Aorta (tissue), 5 donors: ENCODE measurements at places on chromosomes 11 and 22.
A peak's percentile ranks its signal among the peaks of the same experiment; 100 is the strongest.

DNA sequence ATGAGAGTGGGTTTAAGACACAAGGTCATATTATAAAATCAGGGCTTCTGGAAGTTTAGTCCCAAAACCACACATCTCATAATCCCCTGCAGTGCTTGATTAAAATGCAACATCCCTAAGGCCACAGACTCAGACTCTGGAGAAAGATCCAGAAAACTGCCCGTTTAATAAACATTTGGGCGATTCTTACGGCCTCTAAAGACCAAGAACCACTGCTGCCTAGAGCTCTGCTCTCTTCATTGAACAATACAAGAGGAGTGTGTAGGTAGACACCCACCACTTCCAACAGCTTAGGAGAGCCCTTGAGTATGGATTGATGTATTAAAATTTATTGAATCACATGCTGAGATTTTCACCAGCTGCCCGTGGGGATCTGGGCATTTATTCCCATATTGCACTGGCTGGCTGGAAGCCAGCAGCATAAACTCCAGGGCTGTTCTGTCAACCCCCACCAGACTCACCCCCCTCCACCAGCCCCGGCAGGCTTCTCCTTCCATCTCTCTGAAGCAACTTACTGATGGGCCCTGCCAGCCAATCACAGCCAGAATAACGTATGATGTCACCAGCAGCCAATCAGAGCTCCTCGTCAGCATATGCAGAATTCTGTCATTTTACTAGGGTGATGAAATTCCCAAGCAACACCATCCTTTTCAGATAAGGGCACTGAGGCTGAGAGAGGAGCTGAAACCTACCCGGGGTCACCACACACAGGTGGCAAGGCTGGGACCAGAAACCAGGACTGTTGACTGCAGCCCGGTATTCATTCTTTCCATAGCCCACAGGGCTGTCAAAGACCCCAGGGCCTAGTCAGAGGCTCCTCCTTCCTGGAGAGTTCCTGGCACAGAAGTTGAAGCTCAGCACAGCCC is 749 bp upstream of the BEST1 start:
- DNase-seq: peak; percentile 87

DNA sequence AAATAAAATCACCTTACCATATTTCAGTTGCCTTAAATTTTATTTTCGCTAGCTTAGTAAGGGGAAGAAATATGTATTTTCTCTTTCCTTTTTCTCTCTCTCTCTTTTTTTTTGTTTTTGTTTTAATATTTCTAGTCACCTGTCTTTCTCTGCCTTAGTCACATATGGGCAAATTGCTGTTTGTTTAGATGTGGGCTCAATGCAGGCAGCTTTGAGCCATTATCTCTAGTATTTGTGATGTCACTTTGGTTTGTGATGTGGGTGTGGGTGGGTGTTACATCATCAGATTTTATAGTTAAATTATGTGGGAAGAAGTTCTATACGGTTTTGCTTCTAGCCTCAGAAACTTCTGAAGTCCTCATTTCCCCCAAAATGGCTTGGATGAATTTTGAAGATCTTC is at the start of gene C22orf31:
C22orf31 (minus strand) TSS at position 59 of the 400 bp plus-strand sequence; CDS start at position 20, 39 bp downstream.
- DNase-seq: no peak

GRCh38 chr22:42134100-42135020 is 3.8 kb upstream of the CYP2D6 start:
- no peak for DNase-seq

GRCh38 chr11:1844221-1845094 is 5.7 kb downstream of the TNNI2 start:
- DNase-seq: no peak

DNA sequence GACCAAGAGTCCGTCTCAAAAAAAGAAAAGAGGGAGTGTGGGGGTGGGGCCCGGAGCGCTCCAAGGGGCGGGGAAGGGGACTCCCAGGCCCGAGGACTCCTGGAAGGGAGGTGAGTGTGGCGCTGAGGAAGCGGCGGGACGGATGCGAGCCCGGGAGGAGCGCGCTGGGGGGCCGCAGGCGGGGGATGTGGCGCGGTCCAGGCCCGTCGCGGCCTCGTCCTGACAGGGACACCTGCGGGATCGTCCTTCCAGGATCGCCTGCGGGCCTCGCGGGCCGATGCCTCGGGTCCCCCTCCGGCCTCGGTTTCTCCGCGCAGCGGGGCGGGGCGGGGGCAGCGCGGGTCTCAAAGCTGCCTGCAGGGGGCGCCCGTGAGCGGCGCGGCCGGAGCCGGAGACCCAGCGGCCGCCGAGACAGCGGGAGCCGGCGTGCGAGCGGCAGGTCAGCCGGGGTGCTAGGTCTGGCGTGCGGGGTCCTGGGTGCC is 3.8 kb upstream of the ADORA2A start:
- DNase-seq: peak; percentile 76

DNA sequence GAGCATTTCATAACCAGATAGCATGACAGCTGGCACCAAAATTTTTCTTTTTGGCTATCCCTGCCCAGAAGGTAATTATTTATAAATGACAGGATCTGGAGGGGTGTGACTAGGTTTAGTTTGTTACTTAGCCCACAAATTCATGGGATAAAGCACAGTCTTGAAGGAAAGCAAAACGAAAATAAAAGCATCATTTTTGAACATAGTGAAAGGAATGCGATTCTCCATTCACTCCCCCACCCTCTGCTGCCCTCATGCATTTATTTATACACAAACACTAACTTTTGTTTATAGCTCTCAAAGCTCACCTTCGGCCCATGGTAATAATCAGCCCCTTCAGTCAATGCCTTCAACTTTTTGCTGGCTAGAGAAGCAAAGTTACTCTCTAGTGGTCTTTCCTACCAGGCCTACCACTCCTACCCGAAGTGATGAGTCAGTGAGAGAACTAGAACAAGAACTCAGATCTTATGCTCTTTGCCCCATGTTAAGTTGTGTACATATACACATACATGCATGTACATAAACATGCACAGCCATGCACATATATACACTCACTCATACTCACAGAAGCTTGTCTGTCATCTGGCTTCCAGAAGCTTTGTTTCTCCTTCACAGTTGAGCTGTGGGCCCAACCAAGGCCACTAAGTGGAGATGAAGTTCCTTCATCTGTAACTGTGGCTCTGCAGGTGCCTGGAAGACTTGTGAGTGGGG is 22.6 kb downstream of the CALCA start:
- no peak for DNase-seq

- no peak for DNase-seq
Observed at GRCh38 chr11:76167590-76167989, 38.7 kb downstream of the WNT11 start.

- DNase-seq: no peak
Observed at GRCh38 chr11:123111465-123111864, 49.5 kb upstream of the HSPA8 start.

- DNase-seq: no peak
Observed at GRCh38 chr22:26169315-26170111, at the start of gene SEZ6L. Gene SEZ6L (plus strand): TSS chr22:26169462. CDS start chr22:26169670, 208 bp downstream.

GRCh38 chr22:29093501-29094300 is 20.9 kb downstream of the KREMEN1 start:
- DNase-seq: no peak

- DNase-seq: no peak
Observed at GRCh38 chr11:20536784-20537183, 62.6 kb upstream of the SLC6A5 start.
